Stomach (tissue), 19 donors: ENCODE measurements at places on chromosomes 4 and X. TPM values are rescaled to one million over a fixed set of nuclear protein-coding genes. Genes with fewer than 3 reads are reported as not detected.

DNA sequence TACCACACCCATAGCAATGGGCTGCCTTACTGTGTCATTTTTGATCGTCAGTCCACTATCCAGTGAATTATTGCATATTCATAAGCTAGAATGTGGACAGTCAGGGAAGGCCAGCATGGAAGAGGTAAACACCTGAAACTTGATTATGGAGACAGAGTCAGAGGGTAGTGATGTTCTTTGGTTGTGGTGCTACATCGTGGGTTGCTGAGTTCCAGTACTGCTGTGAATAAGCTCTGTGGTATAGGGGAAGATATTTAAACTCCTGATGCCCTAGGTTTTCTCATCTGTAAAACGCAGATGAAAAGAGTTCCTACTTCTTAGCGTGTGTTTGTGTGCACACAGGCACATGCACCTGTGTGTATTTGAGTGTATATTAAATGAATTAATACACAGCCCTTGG, 69.9 kb downstream of the CPE start:
- no peak overlapping the region for H3K27ac ChIP-seq
- no peaks in the 10 kb centered on the region for H3K36me3 ChIP-seq
- no peaks in the 10 kb centered on the region for H3K4me1 ChIP-seq
- no peak overlapping the region for H3K4me3 ChIP-seq
- DNase-seq, result no peak

DNA sequence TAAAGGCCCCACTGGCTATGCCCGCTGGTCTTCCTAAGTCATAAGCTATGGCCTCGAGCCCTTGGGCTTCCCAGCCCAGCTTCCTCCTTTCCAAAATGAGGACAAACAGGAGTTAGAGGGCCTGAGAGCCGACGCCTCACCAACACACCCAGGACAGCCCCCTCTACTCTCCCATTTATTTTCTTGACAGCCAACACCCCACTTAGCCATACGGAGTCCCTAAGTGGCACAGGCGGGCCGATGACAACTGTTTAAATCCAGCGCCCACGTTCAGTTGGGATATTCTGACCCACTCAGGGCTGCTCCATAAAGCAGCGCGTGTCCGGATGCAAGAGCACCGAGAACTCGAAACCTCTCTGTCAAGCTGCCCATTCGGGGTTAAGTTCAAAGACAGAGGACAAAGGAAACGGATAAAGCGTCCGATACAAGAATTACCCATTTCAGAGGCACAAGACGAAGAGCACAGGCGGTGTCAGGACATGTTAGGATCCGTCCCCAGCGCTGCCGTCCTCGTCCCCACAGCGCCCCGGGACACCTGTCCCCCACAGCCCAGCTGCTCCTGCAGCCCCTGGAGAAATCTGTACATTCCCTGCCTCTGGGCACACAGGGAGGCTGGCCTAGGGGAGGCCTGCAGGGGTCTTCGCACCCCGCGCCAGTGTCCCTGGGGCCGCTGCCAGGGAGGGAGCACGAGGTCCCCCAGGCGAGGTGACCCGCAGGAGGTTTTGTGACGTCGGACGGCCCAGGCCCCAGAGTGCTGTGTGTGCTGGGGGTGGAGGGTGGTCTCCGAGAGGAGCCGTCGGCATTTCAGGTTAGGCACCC, 1.2 kb downstream of the PRKX start:
- no peaks in the 10 kb centered on the region for H3K36me3 ChIP-seq
- no peak for DNase-seq
- no peaks in the 10 kb centered on the region for H3K27me3 ChIP-seq
- H3K4me3 ChIP-seq, result peak overlapping the region; percentile 64
- H3K4me1 ChIP-seq, result peaks cover 10% of the 10 kb centered on the region
- H3K27ac ChIP-seq, result peak overlapping the region; percentile 72

- H3K27ac ChIP-seq, result no peak overlapping the region
- H3K4me3 ChIP-seq, result no peak overlapping the region
- H3K4me1 ChIP-seq, result peaks cover 22% of the 10 kb centered on the region
- no peaks in the 10 kb centered on the region for H3K36me3 ChIP-seq
- no peaks in the 10 kb centered on the region for H3K27me3 ChIP-seq
These were observed 5.3 kb downstream of the SOWAHB start for GRCh38 chr4:76892601-76893000.

GRCh38 chr4:122826553-122827257, at the start of gene FGF2:
Gene FGF2, plus strand, starts transcription at chr4:122826831. Its CDS starts 344 bp downstream, at chr4:122827175.
- H3K4me1 ChIP-seq, result peaks cover 35% of the 10 kb centered on the region
- no peaks in the 10 kb centered on the region for H3K36me3 ChIP-seq
- peak within 1 kb of the TSS; percentile 58 for H3K4me3 ChIP-seq
- peak within 1 kb of the TSS; percentile 90 for H3K27ac ChIP-seq
- peaks cover 50% of the 10 kb centered on the region for H3K27me3 ChIP-seq
- peak; percentile 91 for DNase-seq

- no peaks in the 10 kb centered on the region for H3K27me3 ChIP-seq
- H3K36me3 ChIP-seq, result no peaks in the 10 kb centered on the region
- H3K4me1 ChIP-seq, result no peaks in the 10 kb centered on the region
These were observed 125.6 kb upstream of the S100G start for GRCh38 chrX:16524316-16524715.

GRCh38 chr4:3388471-3389232, 53.1 kb upstream of the HGFAC start:
- peaks cover 33% of the 10 kb centered on the region for H3K4me1 ChIP-seq
- no peaks in the 10 kb centered on the region for H3K27me3 ChIP-seq
- DNase-seq, result no peak
- peak overlapping the region; percentile 76 for H3K27ac ChIP-seq
- H3K4me3 ChIP-seq, result peak overlapping the region; percentile 19

- H3K27me3 ChIP-seq, result no peaks in the 10 kb centered on the region
- H3K27ac ChIP-seq, result no peak overlapping the region
- peaks cover 13% of the 10 kb centered on the region for H3K4me1 ChIP-seq
- no peak overlapping the region for H3K4me3 ChIP-seq
- H3K36me3 ChIP-seq, result no peaks in the 10 kb centered on the region
These were observed 15.1 kb downstream of the LNX1 start for GRCh38 chr4:53576071-53576617.

DNA sequence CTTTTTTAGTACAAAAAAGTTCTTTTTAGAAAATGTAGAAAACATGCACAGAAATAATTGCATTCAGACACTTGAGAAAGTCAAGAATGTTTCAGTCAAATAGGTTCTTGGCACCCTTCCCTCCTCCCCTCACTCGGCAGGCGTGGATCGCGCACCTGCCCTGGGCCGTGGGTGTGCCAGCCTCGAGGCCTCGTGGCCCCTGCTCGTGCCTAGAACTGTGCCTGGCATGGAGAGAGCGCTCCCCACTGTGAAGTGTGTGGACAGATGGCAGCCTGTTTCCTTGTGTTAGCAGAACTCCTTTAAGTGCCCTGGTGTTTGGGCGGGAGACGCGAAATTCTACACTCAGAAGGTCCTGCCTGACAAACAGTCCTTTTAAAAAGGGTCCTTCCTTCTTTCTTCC, 14.7 kb downstream of the RGS12 start:
- peaks cover 26% of the 10 kb centered on the region for H3K4me1 ChIP-seq
- DNase-seq, result no peak
- no peaks in the 10 kb centered on the region for H3K27me3 ChIP-seq
- H3K4me3 ChIP-seq, result no peak overlapping the region

DNA sequence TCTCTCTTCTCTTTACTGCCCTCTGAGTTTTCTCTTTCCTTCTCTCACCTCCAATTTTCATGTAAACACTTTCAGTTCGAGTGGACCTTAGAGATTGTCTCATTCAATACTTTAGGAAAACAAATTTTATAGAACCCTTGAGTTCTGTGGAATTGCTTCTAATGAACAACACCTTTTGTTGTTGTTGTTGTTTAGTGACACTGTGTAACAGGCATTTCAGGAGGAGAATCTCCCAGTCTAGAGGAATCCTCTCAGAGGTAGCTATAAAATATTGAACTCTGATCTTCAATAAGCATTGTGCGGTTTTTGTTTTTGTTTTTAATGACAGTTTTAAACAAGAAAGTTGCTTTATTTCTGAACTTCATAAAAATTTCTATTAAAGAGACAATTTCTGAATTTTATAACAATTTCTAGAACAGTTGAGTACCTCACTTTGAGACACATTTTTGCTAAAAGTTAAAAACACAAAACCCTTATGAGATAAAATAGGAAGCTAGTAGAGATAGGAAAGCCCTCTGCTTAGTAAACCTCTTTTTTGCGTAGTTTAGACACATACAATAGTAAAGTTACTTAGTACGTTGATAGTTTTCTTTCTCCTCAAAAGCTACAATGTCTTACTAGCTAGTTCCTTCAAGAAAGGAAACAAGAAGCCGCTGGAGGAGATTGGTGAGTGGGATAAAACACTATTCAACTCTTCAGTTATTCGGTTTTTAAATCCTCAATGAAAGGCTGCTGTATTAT, 38.8 kb downstream of the CLCN3 start:
- no peaks in the 10 kb centered on the region for H3K36me3 ChIP-seq
- no peak for DNase-seq
- H3K4me3 ChIP-seq, result no peak overlapping the region
- H3K27ac ChIP-seq, result no peak overlapping the region
- H3K27me3 ChIP-seq, result no peaks in the 10 kb centered on the region
- peaks cover 63% of the 10 kb centered on the region for H3K4me1 ChIP-seq

DNA sequence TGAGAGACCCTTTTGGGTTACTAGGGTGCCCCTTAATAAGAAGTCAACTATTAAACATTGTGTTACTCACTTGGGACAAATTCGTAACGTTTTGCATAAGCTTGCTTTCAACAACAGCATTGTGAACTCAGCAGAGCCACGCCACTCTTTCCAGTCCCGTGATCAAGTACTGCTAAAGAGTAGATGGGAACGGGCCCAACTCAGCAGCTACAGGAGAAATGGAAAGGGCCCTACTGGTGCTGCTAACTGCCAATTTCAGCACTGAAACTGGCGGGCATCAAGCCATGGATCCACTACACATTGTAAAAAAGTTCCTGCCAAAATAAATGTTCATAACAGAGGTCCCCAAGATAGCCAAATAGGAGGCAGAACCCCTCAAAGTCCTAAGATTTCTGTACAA, 19.0 kb upstream of the DHX15 start:
- H3K36me3 ChIP-seq, result no peaks in the 10 kb centered on the region
- no peaks in the 10 kb centered on the region for H3K4me1 ChIP-seq
- no peak for DNase-seq
- no peak overlapping the region for H3K27ac ChIP-seq

GRCh38 chr4:21452931-21453330, 495.6 kb downstream of the KCNIP4 start:
- no peaks in the 10 kb centered on the region for H3K4me1 ChIP-seq
- no peak overlapping the region for H3K4me3 ChIP-seq
- H3K27me3 ChIP-seq, result no peaks in the 10 kb centered on the region

- peaks cover 13% of the 10 kb centered on the region for H3K27me3 ChIP-seq
- H3K27ac ChIP-seq, result peak overlapping the region; percentile 43
- peak; percentile 64 for DNase-seq
- H3K4me3 ChIP-seq, result peak overlapping the region; percentile 98
- peaks cover 55% of the 10 kb centered on the region for H3K4me1 ChIP-seq
These were observed 531 bp downstream of the DGKQ start for GRCh38 chr4:972651-973424.

GRCh38 chrX:13029887-13030771, 14.3 kb downstream of the FAM9C start:
- H3K27me3 ChIP-seq, result no peaks in the 10 kb centered on the region
- H3K4me1 ChIP-seq, result peaks cover 17% of the 10 kb centered on the region
- no peak for DNase-seq
- peak overlapping the region; percentile 3 for H3K27ac ChIP-seq
- no peak overlapping the region for H3K4me3 ChIP-seq

DNA sequence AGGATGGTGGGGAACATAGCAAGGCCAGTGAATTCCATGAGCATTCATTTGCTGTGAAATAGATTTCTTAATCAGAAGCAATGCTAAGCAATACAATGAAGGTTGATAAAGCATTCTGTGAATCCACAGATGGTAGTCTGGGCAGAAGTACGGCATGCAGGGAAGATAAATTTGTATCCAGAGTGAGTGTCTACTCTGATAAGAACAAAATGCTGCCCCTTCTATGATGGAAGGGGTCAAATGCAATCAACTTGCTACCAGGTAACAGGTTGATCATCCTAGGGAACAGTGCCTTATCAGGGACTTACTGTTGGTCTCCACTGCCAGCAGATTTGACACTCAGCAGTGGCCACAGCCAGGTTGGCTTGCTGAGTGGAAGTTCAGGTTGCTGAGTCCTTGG, 189.4 kb downstream of the MAB21L2 start:
- no peak for DNase-seq
- no peaks in the 10 kb centered on the region for H3K4me1 ChIP-seq
- H3K36me3 ChIP-seq, result peaks cover 8% of the 10 kb centered on the region
- H3K27ac ChIP-seq, result no peak overlapping the region
- no peaks in the 10 kb centered on the region for H3K27me3 ChIP-seq

DNA sequence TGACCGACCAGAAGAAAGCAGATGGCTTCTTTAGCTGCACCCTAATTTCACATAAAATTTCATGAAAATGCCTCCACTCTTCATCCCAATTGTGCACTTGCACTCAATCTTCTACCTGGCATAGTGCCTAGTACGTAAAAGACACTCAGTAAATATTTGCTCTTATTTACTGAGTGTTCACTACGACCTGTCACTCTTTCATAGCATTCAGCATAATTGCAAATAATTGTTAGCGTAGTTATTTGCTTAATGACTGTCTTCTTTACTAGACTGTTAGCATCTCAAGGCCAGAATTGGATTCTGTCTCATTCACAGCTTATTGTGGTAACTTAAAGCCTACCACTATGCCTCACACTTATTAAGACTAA, 130.2 kb downstream of the ENOX2 start:
- no peaks in the 10 kb centered on the region for H3K36me3 ChIP-seq
- H3K27me3 ChIP-seq, result no peaks in the 10 kb centered on the region
- H3K4me1 ChIP-seq, result no peaks in the 10 kb centered on the region
- no peak overlapping the region for H3K4me3 ChIP-seq

RIPPLY1 gene
- not detected for total RNA-seq

PRKG2 gene
- not detected for total RNA-seq

FGF13 gene
- total RNA-seq, result 4.6 TPM

RIBC1 gene
- total RNA-seq, result not detected

VCX3A gene
- total RNA-seq, result not detected

FBXW7 gene
- 22.8 TPM for total RNA-seq
